ENCODE measurements at places on chromosomes 5 and 9.

DNA sequence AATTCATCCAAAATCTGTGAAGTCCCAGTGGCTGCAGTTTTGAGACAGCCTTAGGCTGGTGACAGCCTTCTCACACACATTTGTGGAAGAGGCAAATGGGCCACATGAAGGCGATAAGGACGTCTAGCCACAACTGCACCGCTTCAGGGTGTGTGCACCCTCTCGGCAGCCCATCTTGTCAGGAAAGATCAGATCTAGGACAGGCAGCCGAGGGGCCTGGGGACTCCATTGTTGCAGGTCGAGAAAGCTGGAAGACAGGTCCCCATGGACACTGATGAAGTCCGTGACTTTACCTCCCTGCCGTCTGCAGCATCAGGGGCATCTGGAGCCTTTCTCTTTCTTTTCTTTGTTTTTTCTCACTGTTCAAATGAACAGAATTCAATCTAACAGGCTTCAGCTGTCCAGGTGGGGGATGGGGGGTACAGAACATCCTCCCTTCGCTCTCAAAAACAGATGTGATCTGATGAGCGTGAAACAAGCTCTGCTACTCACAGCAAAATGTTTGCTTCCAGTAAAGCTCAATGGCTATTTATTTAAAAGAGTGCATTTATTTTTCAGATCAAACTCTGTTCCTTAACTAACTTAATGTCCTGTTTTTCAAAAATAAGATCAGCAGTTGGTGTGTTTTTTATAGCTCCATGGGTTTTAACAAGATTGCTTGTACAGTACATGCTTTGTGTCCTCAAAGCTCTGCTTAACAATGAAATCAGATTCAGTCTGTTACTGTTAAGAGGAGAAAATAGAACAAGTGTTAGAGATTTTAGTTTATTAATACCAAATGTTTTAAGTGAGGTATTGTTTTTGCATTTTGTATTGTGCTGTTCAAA lies 111.8 kb upstream of the OTULINL start:
- DNase-seq: no peak

DNA sequence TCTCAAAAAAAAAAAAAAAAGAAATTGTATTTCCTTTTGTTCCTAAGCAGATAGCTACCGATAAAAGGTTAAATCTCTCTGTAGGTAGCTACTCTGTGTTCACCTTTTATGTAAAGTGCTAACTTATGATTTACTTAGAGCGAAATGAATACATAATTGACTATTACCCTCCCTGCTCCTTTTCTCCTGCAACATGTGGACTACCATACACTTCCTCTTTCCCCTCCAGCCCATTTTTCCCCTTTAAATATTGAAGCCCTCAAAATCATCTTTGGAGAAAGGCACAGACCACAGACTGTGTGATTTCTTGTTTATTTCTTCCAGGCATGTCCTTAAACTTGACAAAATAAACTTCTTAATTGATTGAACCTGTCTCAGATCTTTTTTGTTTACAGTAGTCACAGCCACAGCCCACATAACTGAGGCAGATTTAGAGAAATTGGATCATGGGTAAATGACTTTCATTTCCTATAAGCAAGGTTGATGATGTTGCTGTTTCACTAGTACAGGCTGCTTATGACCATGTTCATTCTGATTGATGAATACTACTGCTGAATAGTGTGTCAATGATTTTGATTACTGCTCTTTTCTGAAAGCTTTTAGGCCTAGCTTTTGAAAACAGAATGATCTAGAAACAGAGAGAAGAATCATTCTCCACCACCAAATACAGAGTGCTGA lies 59.2 kb downstream of the PHAX start:
- no peak for DNase-seq

- DNase-seq: no peak
These were observed 920.5 kb downstream of the TLE4 start for GRCh38 chr9:80492221-80492620.

DNA sequence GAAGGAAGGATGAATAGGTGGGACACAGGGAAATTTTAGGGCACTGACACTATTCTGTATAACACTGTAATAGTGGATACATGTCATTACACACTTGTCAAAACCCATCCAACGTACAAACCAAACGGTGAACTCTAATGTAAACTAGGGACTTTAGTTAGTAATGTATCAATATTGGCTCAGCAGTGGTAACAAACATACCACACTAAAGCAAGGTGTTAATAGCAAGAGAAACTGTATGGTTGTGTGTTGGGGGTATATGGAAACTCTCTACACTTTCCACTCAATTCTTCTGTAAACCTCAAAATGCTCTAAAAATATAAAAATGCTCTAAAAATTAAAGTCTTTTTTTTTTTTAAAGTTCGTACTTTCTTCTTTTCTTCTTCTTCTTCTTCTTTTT lies 293.1 kb upstream of the PANK3 start:
- DNase-seq: no peak

GRCh38 chr5:7398596-7399280 lies 2.8 kb downstream of the ADCY2 start:
- DNase-seq: no peak
